Adrenal gland (tissue), 19 donors: ENCODE measurements at places on chromosomes 12 and 14. TPM values are rescaled to one million over a fixed set of nuclear protein-coding genes. Genes with fewer than 3 reads are reported as not detected.

Gene COX8C
- total RNA-seq: not detected

Gene TAS2R43
- total RNA-seq: 0.39 TPM

Gene ABCC9
- 30.4 TPM for total RNA-seq

Gene RTL1
- not detected for total RNA-seq

- DNase-seq: no peak
Observed at GRCh38 chr14:37343307-37344094, 145.8 kb downstream of the MIPOL1 start.

- DNase-seq: no peak
Observed at GRCh38 chr12:118269806-118270205, 102.9 kb downstream of the TAOK3 start.

GRCh38 chr12:88273875-88274274 lies 131.8 kb downstream of the TMTC3 start:
- DNase-seq: no peak

- DNase-seq: no peak
Observed at GRCh38 chr12:26106347-26106746, 18.5 kb downstream of the BHLHE41 start.

DNA sequence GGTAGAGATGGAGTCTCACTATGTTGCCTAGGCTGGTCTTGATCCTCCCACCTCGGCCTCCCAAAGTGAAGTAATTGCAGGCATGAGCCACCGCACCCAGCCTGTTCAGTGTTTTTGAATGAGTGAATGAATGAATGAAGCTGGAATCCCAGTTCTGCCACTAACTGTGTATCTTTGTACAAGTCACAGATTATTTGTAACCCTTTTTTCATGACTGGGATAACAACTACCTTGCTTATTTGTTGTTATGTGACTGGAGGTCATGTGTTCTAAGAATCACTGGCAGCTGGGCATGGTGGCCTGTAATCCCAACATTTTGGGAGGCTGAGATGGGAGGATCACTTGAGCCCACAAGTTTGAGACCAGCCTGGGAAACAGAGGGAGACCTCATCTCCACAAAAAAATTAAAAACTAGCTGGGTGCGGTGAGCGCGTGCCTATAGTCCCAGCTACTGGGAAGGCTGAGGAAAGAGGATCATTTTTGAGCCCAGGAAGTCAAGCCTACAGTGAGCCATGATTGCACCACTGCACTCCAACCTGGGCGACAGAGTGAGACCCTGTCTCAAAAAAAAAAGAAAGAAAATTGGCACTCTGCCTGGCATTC lies 13.3 kb upstream of the NUMB start:
- no peak for DNase-seq

- DNase-seq: no peak
Observed at GRCh38 chr12:2999265-2999841, 40.2 kb downstream of the TEAD4 start.

DNA sequence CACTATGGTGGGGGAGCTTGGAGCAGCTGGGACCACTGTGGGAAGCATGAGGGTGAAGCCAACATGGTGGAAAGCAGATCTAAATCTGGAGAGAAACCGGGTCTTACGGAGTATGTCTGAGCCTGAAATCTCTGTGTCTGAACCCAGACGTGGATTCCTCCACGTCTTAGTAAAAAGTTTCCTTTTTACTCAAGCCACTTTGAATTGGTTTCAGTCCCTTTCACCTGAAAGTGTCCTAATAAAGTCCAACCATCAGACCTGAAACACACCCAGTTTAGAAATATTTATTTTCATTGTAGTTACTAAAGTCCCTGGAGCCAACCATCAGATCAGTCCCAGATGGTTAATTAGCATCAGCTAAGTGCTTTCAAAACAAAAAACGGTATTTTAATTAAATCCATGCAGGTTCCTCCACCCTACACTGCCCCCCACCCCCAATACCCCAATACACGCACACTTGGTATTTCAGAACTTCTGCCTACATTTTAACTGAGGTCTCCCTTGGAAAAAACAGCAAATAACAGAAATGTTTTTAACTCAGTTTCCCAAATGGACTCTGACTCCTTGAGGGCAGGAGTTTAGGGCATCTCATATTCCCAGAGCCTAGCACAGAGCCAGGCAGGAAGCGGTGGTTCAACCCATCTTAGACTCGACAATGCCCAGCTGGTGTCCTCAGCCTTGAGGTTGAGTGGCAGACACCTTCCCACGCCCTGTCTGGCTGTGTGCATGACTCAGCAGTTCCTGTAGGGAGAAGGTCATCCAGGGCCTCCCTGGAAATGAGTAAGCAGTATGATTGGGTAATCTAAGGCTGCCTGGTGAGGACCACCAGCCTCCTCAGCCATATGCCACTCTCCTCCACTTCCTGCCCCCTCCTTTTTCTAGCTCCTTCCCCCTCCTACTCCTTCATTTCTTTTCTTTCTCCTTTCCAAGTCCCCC lies 175.8 kb downstream of the TTC8 start:
- DNase-seq: peak; percentile 94

- DNase-seq: no peak
Observed at GRCh38 chr12:31009976-31010375, 63.7 kb upstream of the DDX11 start.

DNA sequence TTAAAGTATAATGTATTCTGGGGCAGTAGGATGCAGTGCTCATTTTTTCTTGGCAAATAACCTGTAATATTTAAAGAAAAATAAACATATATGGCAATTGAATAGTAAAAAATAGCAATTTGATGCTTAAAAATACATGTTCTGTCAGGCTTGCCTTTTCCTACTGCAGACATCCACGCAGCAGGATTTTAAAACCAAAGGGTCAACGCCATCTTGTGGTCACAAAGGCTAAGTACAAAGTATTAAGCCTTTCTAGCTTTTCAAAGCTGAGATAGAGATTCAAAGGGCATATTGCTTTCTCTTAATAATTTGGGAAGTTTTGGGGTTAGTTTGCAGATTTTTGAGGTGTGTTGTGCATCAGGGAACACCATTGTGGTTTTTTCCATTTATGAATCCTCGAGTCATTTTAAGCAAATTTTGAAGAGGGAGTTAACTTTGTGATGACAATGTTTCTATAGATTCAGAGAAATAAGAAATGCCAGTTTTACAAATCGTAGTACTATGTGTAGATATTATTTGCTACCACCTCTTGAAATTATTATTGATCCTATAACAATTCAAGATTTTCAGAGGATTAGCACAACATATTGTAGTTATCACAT lies 4.7 kb upstream of the CCER1 start:
- DNase-seq: peak; percentile 37

DNA sequence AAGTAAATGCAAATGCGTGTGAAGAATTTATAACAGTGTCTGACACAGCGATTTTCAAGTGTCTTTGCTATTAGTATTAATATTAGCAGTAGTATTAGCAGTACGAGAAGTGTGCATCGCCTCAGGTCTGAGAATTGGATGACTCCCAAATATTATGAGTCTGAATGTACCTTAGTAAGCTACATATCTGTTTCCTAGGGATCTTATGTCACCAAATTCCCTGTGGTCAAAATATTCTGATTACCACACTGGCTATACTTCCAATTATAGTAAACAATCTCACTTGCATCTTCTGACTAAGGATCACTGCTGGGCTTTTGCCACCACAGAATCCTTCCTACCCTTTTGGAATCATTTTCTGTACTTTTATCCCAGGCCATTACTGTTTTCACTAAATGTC lies 396.0 kb upstream of the MIS18BP1 start:
- no peak for DNase-seq

- DNase-seq: no peak
Observed at GRCh38 chr12:2335109-2335508, 282.3 kb downstream of the CACNA1C start.

DNA sequence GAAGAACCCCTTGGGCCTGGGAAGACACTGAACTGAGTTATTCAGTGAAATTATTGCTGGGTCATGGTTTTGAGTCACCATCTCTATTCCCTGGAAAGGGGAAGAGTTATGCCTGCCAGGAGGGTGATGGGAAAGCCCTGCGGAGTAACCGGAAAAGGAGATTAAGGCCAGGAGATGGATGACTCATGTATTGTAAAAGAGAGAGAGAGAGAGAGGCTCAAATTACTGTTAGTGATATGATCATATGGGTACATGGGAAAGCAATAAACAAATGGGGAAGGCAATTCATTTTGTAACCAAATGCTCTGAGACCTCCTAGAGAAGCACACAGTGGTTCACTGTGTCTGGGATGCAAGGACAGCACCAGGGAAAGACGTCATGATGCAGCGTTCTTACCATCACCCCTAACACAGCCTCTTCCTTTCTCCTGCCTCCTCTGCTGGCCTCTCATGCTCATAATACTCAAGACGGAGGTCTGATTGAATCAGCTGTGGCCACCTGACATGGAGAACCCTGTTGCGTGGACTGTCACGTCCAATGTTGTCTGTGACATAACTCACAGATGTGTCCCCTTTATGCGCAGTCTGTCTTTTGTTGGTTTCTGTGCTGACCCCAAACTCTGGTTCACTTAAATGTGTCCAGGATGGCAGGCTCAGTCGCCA lies 243.7 kb downstream of the TMEM132D start:
- no peak for DNase-seq

DNA sequence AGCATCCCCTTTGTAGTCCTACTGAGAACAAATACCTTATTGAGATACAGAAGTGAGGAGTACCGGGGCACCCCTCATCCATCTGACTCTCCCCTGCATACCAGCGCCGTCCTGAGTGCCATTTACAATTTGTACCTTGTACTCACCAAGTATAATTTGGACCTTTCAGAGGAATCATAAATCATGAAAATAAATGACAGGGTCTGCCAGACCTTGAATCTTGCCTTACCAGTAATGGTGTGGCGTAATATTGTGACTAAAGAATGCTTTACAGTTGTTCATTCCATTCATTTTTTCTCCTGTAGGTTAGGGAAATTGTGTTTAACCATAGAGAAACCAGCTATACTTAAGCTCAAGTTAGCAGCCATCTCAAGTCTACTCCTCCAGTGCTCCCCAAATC lies 243.7 kb upstream of the RGS6 start:
- no peak for DNase-seq

- DNase-seq: no peak
Observed at GRCh38 chr12:52193991-52194390, 2.2 kb upstream of the KRT80 start.

DNA sequence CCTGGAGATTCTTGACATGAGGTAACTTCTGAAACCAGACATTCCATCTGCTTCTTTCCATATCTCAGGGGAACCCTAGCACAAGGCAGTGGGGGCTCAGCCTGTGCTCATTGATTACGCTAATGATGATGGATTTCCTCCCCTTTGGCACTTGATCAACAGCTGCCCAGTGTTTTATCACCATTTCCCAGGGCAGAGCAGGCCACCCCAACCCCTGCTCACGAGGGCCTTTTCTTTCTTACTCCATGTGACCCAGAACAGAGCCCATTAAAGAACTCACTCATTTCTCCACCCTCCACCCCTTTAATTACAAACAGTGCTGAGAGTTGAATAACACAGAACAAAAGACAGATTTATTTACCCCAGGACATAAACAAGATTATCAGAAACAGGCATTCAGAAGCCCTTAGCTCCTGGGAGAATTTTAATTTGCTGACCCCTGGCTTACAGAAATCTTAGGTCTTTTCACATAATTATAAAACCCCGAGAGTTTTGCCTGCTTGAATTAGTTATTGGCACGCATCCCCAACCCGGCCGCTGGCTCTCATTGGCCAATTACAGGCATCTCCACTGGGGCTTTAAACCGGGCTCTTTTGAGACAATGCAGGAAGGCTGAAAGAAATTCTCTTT lies 32.0 kb upstream of the CCDC60 start:
- DNase-seq: no peak

- DNase-seq: no peak
Observed at GRCh38 chr12:823028-823698, 70.8 kb downstream of the WNK1 start.

DNA sequence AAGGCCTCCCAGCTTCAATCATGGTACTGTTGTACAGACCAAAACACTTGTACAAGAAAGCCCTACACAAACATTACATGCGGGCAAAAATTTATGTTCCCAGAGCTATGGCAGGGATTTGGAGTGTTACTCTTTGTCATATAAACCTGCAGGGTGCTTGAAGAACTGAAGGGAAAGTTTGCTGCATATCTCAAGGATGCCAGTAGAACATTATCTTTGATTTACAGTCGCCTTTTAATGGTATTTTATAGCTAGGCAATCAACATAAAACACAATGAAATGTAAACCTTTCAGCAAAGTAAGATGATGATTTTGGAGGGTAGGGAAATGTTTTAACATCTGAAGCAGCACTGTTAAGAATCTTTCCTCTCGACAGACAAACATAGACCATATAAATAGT lies 305.6 kb downstream of the KCNH5 start:
- DNase-seq: no peak

GRCh38 chr14:88140874-88141273 lies 135.9 kb downstream of the GPR65 start:
- no peak for DNase-seq

DNA sequence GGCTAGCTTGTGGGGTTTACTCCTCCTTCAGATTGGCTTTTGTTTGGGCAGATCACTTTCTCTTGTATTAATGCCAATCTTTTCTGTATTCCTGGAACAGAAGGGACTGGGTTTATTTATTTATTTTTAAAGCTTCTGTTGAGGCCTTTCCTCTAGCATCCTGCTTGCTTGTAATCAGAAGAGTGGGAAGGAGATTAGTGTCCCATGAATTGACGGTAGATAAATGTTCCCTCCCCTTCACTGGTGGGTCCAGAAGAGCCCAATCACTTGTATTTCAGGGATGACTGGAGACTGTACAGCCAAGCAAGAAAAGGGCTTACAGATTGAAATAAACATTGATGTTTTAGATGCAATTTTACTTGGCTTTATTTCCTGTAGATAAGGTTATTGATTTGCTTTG lies 71.0 kb downstream of the LIN52 start:
- DNase-seq: no peak
